Osteocyte (in vitro differentiated cells): ENCODE measurements at places on chromosomes 11 and 22. TPM values are rescaled to one million over a fixed set of nuclear protein-coding genes. Genes with fewer than 3 reads are reported as not detected.

GRCh38 chr11:30192620-30193019, 38.2 kb upstream of the FSHB start:
- H3K36me3 ChIP-seq = no peaks in the 10 kb centered on the region
- H3K27me3 ChIP-seq = peaks cover 13% of the 10 kb centered on the region
- no peak overlapping the region for H3K27ac ChIP-seq
- no peak for DNase-seq

GRCh38 chr22:19402642-19403191, 28.8 kb downstream of the HIRA start:
- H3K27me3 ChIP-seq = no peaks in the 10 kb centered on the region
- H3K36me3 ChIP-seq = peaks cover 40% of the 10 kb centered on the region
- no peak overlapping the region for H3K27ac ChIP-seq
- H3K4me3 ChIP-seq = no peak overlapping the region

DNA sequence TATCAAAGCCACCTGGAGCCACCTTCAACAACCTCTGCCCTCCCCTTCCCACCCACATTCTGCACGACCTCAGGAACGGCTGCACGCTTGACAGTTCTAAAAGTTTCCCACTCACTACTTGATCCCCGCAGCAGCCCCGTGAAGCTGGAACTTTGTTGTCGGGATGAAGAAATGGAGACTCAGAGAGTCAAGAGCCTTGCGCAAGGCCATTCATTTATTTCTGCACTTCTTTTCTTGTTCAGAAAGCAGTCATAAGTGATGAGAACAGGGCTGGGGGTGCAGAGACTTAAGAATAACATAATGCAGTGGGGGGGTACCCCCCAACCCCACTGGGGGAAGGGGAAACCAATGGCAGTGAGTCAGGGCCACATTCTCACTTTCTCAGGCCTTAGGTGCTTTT, 2.2 kb upstream of the ZFTA start:
- H3K4me1 ChIP-seq = peaks cover 24% of the 10 kb centered on the region
- H3K4me3 ChIP-seq = no peak overlapping the region
- DNase-seq = no peak
- no peak overlapping the region for H3K27ac ChIP-seq

CDC42EP2 gene
- total RNA-seq = 20.7 and 23.1 TPM in 2 replicates

CALCA gene
- total RNA-seq = not detected in 2 replicates

CARNS1 gene
- 0.24 and 0.27 TPM in 2 replicates for total RNA-seq
